ENCODE measurements at places on chromosomes 13 and 19. TPM values are rescaled to one million over a fixed set of nuclear protein-coding genes. Genes with fewer than 3 reads are reported as not detected.

The KLK1 gene
- not detected for total RNA-seq

The ZNF471 gene
- total RNA-seq: 1.4 TPM

The MYH14 gene
- total RNA-seq: 0.09 TPM

The POP4 gene
- total RNA-seq: 55.8 TPM

The RASL11A gene
- 2.2 TPM for total RNA-seq

The PPM1N gene
- total RNA-seq: 0.52 TPM

The OR10H1 gene
- total RNA-seq: not detected

The ATP4B gene
- total RNA-seq: not detected

The ZNF878 gene
- total RNA-seq: 0.11 TPM

The FBN3 gene
- total RNA-seq: not detected

The ADAT3 gene
- total RNA-seq: 1.9 TPM

The ZFP82 gene
- total RNA-seq: 7.3 TPM

The C19orf33 gene
- total RNA-seq: 7.9 TPM

The CFD gene
- total RNA-seq: 0.54 TPM
